ENCODE measurements at places on chromosomes 7 and 10. TPM values are rescaled to one million over a fixed set of nuclear protein-coding genes. Genes with fewer than 3 reads are reported as not detected.

DNA sequence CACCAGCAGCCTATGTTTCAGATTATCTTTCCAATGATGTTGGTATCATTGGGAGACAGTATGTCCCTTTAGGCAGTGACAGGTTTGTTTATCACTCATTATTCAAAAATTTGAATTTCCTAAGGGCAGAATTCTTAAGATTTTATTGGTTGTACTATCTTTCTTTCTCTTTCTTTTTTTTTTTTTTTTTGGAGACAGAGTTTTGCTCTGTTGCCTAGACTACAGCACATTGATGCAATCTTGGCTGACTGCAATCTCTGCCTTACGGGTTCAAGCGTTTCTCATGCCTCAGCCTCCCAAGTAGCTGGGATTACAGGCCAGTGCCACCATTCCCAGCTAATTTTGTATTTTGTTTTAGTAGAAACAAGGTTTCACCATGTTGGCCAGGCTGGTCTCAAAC, 111.2 kb downstream of the PON1 start:
- no peak for DNase-seq

DNA sequence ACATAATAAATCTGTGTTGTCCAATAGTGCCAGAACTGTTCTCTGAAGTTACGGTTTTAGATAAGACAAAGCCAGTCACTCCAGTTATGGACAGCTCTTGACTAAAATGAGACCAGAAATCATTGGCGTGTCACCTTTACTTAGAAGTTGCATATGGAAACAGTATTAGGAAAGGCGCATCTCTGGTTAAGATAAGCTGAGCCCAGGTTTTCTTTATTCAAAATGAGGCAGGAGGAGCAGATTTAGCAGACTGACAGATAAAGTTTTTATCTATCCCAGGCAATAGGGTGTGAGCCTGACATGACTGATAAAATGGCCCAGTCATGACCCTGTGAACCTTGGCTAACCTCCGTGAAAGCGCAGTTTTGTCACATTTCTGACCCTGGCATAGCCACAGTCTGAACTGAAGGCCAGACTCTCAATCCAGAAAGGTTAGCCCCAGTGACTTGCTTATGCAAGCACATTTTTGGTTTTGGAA, 4.2 kb downstream of the CYP26A1 start:
- DNase-seq, result no peak

- DNase-seq, result no peak
These were observed 1.8 kb downstream of the TNRC18 start for GRCh38 chr7:5421714-5422395.

DNA sequence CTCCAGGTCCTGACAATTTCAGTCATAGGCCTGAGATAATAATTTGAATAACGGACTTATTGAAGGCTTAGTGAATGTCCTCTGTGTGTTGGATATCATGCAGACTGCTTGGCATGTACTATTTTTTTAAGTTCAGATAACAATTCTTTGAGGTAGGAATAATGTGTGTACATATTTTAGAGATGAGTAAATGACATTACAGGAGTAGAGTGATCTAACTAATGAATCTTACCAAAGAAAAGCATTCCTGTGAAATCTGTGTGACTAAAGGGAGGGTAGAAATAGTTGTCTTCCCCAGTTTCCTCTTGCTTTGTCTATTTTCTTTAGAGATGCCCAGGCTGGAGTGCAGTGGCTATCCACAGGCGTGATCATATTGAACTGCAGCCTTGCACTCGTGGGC, 391.8 kb upstream of the ETV1 start:
- DNase-seq, result no peak

GRCh38 chr7:155530601-155531000, 15.8 kb downstream of the CNPY1 start:
- no peak for DNase-seq

DNA sequence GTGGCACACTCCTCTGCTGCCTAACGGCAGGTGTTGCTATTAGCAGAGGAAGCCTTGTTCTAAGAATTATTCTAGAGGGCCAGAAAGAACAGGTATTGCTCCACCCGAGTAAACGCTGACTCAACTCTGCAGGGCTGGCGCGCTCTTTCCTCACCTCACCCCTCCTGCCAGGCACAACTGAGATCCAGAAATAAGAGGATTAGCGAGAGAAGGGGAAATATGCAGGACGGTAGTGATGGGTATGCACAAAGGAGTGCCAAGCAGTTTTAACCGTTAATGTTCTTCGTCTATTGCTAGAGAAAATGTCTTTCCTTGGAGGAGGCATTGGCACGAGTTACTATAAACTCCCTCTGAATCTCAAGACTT, 369 bp upstream of the SCIN start:
- DNase-seq, result no peak

DNA sequence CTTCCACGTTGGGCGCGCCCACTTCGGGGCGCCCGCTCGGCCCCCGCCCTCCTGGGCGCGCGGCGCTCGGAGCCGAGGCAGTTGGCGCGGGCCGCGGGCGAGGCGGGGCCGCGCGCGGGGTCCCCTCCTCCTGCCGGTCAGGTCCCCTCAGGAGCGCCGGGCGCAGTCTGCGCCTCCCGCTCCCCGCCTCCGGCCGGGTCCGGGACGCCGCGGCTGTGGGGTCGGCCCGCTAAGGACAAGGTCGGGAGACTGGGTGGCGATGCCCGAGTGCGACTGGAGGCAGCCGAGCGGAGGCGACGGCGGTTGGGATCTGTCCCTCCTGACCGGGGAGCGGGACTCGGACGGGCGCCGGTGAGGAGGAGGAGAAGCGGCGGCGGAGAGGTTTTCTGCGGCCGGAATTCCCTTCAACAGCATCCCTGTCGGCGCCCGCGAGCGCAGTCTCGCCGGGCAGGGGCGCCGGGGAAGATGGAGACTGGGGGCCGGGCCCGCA, at the start of gene ATRNL1:
Gene ATRNL1 (plus strand): TSS at position 80 of the 490 bp plus-strand sequence. CDS start 386 bp downstream, at position 466.
- DNase-seq, result no peak

GRCh38 chr7:14793151-14793550, 109.4 kb downstream of the DGKB start:
- DNase-seq, result no peak

DNA sequence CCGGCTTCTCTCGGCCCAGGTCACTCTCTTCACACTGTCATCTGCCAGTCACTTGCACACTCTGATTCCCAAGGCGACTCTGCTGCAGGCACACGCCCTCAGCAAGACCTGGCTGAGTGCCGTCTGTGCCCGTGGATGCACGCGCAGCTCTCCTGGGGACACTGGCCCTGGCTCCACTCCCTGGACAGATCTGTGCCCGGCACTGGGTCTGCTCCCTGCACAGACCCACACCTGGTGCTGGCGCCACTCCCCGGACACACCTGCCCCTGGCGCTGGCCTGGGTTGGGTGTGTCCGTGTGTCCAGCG, 133.2 kb downstream of the DNAJB6 start:
- DNase-seq, result no peak

GRCh38 chr7:29851487-29851886, 45.2 kb downstream of the WIPF3 start:
- no peak for DNase-seq

DNA sequence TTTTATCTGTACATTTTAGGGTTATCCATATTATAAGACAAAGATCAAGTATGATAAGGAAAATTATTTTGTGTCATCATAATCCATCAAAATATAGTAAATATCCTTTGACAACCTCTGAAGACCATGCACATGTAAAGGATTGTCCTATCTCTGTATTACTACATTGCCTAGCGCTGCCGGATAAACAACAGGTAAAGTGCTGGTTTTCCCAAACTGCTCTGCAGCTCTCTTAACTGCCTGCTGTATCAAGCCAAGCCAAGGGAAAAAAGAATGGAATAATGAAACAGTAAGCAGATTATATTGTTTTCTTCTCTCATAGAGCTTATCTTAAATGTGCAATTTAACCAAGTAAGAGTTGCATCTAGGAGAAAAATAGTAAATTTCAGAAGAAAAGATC, 70.8 kb downstream of the PTF1A start:
- no peak for DNase-seq

DNA sequence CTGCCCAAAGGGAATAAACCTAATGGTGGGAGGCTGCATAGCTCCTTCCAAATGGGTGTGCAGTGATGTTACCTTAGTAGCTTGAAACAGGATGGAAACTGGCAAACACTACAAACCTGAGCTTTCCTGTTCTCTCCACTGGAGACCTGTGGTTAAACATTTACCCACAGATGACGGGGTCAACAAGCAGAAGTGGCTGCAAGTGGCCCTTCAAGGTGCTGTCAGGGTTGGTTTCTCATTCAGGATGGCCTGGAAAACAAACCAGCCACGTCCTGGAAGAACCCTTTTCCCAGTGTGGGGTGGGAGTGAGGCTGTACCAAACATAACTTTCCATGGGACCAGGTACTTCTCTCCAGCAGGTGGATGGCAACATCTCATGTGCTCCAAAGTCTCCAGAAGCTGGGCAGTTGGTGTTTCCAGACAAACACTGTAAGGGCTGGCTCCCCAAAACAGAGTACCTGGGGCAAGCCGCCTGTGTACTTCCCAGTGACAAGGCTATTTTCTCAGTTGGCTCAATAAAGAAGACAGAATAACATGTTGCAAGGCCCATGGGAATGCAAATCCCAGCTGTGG, 67.5 kb downstream of the DNAJB9 start:
- DNase-seq, result no peak

DNA sequence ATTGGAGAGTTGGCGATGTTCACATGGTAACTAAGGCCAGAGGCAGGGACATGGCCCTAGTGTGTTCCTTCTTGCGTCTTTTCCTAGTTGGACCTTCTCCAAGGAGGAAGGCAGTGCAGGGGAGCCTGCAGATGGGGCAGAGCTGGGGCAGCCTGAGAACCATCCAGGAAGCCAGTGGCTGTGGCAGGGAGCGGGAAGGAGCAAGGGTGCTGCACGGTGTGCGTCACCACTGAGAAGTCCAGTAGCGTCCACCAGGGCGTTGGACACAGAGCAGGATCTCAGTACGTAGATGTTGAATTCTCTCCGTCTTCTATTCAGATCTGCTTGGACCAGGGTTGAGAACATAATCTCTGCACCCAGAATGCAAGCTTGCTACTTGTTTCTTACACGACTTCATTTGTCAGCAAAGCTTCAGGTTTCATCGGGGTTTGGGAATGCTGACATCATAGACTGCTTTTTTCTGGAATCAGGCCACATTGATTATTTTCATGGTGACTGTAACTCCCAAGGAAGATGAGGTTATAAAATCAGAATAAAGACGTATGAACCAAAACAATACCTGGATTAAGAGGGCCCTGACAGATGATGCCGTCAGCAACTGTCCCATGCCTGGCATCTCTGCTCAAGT, 130.3 kb downstream of the HECW1 start:
- no peak for DNase-seq

- no peak for DNase-seq
These were observed 348.7 kb upstream of the LRGUK start for GRCh38 chr7:133778472-133778871.

- DNase-seq, result no peak
These were observed 295.1 kb downstream of the RPS24 start for GRCh38 chr10:78328592-78329404.

DNA sequence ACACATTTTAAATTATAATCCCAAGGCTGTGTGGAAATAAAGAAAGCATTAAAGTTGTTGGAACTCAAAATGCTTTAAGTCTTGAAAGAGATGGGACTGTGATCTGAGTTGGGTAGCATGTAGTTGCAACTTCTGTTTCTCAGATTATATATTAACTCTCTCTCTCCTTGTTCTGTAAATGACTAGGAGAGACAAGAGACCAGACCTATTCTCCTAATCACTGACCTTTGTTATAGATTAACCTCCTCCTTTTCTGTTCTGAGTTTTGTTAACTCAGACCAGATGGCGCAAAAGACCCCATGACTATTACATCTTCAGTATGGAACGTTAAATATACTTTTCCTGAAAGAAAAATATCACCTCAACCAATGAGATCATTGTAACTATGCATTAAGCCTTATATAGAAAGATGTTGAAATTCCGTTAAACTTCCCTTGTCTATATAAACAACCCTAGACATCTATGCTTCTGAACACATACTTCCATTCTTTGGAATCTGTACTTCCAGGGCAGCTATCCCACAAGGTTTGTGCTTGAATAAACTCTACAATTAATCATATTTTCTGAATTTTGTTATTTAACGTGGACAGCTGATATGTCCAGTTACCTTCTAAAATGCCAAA, 143.5 kb upstream of the TRIM24 start:
- DNase-seq, result no peak

- no peak for DNase-seq
These were observed 187.1 kb downstream of the FAM107B start for GRCh38 chr10:14587540-14588083.

Gene LIPK
- total RNA-seq, result not detected

Gene PKD2L1
- total RNA-seq, result not detected

Gene PPA1
- total RNA-seq, result 309 TPM

Gene HMX3
- not detected for total RNA-seq

Gene ARHGAP22
- total RNA-seq, result 86.9 TPM

Gene OAT
- total RNA-seq, result 145 TPM

Gene TUBB8
- total RNA-seq, result not detected

Measured in pulmonary artery endothelial cell (primary cell).